ENCODE measurements at places on chromosomes 4 and X. TPM values are rescaled to one million over a fixed set of nuclear protein-coding genes. Genes with fewer than 3 reads are reported as not detected.
A peak's percentile ranks its signal among the peaks of the same experiment; 100 is the strongest.

Gene RPL10
- total RNA-seq = 4,635 TPM

Gene LPAR4
- not detected for total RNA-seq

Gene ATOH1
- not detected for total RNA-seq

Gene PASD1
- not detected for total RNA-seq

Gene CLCN4
- total RNA-seq = 0.02 TPM

Gene NHSL2
- total RNA-seq = 0.69 TPM

Gene FOXO4
- total RNA-seq = 15.3 TPM

Gene HS6ST2
- total RNA-seq = 0.12 TPM

Gene GAGE13
- total RNA-seq = not detected

Gene MEPE
- not detected for total RNA-seq

GRCh38 chr4:14096396-14096965 is 469.0 kb upstream of the BOD1L1 start:
- no peak for DNase-seq

DNA sequence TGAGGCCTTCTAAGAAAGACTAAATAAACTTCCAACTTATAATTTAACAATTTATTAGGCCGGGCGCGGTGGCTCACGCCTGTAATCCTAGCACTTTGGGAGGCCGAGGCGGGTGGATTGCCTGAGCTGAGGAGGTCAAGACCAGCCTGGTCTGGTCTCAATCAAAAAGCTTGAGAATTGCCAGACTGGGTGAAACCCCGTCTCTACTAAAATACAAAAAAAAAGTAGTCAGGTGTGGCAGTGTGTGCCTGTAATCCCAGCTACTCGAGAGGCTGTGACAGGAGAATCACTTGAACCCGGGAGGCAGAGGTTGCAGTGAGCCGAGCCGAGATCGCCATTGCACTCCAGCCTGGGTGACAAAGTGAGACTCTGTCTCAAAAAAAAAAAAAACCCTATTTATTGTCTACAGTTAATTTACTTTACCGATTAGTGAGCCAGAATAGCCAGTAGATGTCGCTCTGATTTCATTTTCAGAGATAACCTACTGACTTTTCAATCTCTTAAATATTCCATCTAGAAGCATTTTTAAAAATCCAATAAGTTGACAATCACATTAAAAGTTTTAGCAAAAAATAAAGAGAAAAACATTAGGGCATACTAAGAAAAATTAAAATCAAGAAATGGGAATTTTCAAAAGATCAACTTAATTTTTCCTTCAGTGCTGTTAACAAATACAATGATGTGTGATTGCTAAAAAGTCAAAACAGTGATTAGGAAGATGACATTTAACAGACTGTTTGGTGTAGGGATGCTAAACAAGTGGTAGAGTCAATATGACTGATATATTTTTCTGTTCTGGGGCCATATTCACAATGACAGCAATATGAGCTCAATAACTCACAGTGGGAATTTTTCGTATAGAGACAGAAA is 4.3 kb upstream of the SHROOM3 start:
- no peak for DNase-seq

- no peak for DNase-seq
Measured at GRCh38 chr4:25578432-25578831, 77.2 kb upstream of the SLC34A2 start.

- no peak for DNase-seq
Measured at GRCh38 chrX:17750436-17750835, 13.1 kb downstream of the SCML1 start.

DNA sequence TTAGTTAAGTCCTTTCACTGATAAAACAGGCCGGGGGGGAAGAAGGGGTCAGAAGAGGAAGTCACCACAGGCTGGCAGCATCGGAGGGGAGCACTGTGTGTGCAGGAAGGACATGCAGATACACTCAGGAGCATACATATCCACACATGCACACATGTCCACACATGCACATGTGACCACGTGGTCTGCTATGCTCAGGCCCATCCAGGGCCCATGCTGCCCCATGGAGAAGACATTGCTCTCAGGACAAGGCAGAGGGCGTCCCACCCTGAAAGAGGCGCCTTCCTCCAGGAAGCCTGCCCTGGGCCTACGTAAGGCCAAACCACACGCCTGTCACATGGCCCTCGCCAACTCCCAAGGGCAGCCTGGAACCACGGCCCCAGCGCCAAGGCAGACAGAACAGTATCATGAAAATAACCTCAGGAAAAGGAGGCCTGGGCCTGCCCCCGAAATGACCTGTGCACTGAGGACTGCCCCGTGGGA is 15.8 kb downstream of the WDR1 start:
- DNase-seq = peak; percentile 19

GRCh38 chr4:109702950-109703663 is at the start of gene CASP6:
CASP6 (minus strand) TSS chr4:109703445; CDS start chr4:109703395, 50 bp downstream.
- peak; percentile 79 for DNase-seq

- DNase-seq = peak; percentile 30
Measured at GRCh38 chrX:153885968-153886903, at the start of gene L1CAM. L1CAM (minus strand) TSS chrX:153886173; CDS start chrX:153875836, 10,337 bp downstream.

GRCh38 chr4:132266374-132266773 is 882.7 kb upstream of the PCDH10 start:
- DNase-seq = no peak

DNA sequence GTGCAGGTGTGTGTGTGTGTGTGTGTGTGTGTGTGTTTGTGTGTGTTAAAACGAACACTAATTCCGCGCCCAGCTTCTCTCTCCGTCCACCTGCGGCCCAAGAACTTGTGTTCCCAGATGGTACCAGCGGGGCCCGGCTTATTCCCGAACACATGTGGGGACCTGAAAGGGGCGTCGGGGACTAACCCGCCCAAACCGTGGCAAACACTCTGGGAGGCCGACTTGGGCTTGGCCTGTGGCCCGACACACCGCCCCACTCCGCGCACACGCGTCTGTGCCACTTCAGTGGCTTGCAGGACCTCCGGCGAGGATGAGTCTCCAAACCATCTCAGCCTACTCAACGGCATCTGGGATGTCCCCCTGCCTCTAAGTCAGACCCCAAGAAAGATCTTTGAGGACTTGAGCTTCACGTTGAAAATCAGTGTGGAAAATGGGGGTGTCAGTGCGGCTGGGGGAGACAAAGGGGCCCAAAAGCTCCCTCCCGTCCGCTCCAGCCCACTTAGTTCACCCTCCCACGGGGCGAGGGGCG is 790 bp upstream of the HHIP start:
- no peak for DNase-seq

DNA sequence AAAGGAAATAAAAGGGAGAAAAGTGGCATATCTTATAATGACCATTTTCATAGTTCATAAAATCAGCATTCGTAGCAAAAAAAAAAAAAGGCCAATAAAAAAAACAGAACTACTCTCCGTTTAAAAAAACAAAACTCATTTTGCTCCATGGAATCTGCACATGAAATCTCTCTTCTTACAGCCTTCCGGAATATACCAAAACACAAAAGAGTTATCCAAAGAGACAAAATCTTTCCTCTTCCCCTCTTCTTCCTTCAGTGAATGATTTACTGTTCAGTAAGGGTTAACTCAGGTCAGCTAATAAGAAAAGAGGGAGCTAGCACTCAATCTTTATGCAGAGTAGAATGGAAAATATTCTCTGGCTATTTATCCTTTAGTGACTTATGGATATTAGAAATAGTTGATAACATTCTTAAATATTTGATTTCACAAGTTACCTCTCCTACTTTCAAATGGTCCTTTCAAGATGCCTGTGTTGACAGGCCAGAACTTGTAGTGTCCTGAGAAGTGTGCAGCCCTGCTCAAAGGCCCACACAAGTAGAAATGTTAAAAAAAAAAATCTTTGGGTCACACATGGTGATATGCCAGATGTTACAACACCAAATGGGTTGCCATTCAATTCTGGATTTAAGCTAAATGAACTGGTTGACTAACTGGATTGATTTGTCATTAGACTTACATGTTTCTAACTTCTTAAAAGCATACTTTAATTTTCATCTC is 42.1 kb downstream of the PDGFC start:
- DNase-seq = no peak

- DNase-seq = no peak
Measured at GRCh38 chr4:180669680-180670079, 1573.5 kb upstream of the TENM3 start.

DNA sequence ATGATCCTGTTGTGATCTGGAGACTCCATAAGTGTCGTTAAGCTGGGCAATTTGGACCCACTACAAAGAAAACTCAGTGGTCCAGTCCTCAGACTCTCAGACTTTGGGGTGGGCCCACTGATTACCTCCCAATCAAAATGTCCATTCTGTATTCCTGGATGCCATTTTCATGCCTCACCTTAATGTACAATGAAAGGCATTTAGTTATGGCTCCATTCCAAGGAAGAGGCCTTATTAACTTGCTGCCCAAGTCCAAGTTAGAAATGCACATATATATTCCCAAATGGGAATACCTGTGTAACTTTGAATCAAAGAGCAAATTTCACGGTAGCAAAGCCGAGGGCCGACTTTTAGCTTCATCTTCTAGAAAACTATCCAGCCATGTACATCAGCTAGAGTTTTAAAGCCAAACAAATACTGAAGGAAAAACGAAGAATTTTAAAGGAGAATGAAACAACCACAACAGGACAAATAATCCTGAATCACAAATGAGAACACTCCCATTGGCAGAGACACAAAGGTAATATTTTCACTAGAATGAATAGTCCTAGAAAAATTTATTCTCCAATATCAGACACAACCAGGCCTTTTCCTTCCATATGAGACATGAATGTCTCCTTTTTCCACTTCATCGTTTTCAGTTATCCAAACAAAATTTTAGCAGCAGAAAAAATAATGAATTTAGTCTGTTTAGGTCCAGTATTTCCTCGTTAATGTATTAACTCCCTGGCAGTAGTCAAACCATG is 63.7 kb upstream of the HHIP start:
- no peak for DNase-seq

- no peak for DNase-seq
Measured at GRCh38 chrX:11949291-11949690, 189.0 kb upstream of the FRMPD4 start.

DNA sequence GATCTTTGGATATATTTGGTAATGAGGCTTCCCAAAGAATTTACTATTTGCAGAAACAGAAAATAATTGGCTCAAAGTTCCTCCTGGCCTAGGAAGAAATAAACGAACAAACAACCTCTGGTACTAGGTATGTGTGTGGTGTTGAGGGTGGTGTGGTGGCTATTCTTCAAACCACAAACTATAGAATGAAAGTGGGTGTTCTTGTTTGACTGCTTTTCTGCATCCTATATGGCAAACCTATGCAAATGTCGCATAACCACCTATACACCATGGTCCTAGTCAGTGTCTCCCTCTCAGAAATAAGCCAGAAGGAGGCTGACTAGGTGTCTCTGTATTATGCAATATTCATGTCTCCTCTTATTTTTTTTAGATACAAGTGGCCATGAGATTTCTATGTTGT is 106.6 kb upstream of the PCDH18 start:
- no peak for DNase-seq

GRCh38 chrX:69919749-69920148 is 130.0 kb downstream of the AWAT2 start:
- no peak for DNase-seq

GRCh38 chrX:154991039-154991438 is 31.5 kb downstream of the F8 start:
- peak; percentile 5 for DNase-seq

DNA sequence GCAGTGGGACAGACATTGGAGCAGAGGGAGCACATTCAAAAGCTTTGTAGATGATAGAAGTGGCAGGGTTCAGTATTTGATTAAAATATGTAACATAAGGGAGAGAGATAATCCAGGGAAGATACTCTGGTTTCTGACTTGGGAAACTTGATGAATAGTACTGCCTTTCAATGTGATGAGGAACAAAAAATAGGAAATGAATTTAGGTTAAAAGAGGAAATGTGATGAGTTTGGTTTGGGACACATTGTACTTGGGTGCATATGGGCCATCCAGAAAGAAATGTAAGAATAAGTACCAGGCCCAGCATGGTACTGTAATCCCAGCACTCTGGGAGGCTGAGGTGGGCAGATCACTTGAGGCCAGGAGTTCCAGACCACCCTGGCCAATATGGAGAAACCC is 20.9 kb upstream of the NDNF start:
- no peak for DNase-seq

DNA sequence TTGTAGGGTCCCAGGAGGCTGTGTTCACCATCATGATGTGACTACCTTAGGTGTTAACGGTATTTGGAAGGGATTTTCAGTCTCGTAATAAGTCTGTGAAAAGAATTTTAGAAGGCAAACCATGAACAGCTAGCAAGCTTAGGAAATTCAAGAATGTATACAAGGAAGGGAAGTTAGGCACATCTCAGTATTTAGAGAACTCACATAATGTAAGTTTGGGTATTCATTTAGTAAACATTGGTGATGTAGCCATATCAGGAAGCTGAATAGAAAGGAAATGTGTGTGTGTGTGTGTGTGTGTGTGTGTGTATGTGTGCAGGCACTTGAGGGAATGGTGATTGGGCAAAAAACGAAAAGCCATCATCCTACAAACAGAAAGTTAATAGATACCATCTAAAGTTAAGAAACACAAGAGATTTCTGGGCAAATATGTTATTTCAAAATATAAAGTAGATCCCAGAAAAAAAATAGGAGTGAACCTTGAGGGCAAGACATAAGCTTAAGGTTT is 34.7 kb upstream of the PRKX start:
- DNase-seq = no peak

GRCh38 chrX:147917700-147918695 is 6.3 kb downstream of the FMR1 start:
- DNase-seq = peak; percentile 15

DNA sequence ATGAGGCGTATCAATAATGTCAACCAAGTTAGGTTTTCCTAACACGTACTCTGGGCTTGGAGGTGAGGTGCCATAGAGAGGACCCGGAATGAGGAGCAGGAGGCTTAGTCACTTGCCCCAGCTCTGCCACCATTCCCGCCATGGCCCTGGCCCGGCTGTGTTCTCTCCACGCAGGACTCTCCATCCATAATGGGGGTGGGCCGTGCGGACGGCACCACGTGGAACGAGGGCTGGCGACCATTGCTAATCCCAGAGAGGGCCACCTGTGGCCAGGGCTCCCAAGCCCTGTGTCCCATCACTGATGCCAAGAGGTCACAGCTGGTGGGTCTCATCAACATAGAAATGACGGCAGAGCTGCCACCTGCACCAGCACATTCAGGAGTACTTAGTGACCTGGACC is 76.4 kb downstream of the JAKMIP1 start:
- no peak for DNase-seq

- no peak for DNase-seq
Measured at GRCh38 chr4:60805500-60806313, 394.4 kb upstream of the ADGRL3 start.

DNA sequence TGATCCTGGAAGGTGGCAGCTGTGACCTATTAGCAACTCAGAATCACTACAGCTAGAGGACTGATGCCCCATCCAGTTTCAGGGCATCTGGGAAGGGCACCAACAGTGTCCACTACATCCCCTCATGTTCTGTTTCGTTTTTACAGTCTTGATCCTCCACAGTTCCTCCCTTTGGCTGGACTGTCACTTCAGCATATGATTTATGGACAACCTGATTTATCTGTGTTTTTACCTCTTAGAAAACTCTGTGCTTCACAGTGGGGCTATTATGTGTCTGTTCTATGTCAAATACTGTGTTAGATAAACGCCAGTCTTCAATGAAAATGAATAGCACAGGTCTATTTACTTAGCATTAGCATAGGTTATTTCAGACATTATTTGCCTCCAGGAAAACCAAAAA is 63.1 kb upstream of the GRPR start:
- DNase-seq = no peak

Data from activated T-cell treated with anti-CD3 and anti-CD28 coated beads, Interleukin-2, amount 50 U/mL, for 72 hours (primary cell).